ENCODE measurements at places on chromosomes 12 and 14.

DNA sequence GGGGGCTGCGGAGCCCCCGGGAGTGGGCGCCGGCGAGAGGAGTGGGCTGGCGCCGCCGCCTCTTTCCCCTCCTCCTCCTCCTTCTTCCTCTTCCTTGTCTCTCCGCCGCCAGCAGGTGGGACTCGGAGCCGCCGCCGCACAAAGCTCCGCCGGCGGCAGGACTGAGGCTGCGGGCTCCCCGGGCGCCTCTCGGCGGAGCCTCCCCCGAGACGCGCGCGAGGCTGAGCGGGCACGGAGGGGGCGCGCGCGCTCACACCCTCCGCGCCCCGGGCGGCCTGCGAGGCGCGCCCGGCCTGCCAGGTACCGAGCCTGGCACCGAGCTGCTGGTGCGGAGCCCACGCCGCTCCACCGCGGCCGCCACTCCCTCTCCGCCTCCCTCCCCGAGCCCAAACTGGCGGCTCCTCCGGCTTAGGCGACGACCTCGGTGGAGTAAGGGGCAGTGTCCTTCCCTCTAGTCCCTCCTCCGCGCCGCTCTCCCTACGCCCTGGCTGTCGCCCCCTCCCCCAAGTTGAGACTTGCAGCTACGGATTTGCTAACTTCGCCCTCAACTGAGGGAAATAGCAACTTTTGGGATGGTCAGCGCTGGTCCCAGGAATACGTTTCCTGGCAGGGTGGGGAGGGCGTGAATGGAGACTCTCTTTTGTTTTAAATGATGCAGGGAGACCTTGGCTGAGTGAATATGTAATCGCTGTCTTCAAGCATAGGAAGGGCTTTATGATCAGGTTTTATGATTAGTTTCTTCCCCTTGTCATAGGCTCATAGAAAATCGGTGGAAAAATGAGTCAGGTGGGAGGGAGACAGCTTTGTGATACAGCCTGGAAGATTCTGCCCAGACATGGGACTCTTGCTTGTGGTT, 199.5 kb upstream of the CAND1 start:
- peak; percentile 51 for DNase-seq

GRCh38 chr12:82996168-82996812, 309.6 kb downstream of the TMTC2 start:
- no peak for DNase-seq

GRCh38 chr14:58151133-58152013, 640 bp downstream of the ARMH4 start:
- peak; percentile 4 for DNase-seq

DNA sequence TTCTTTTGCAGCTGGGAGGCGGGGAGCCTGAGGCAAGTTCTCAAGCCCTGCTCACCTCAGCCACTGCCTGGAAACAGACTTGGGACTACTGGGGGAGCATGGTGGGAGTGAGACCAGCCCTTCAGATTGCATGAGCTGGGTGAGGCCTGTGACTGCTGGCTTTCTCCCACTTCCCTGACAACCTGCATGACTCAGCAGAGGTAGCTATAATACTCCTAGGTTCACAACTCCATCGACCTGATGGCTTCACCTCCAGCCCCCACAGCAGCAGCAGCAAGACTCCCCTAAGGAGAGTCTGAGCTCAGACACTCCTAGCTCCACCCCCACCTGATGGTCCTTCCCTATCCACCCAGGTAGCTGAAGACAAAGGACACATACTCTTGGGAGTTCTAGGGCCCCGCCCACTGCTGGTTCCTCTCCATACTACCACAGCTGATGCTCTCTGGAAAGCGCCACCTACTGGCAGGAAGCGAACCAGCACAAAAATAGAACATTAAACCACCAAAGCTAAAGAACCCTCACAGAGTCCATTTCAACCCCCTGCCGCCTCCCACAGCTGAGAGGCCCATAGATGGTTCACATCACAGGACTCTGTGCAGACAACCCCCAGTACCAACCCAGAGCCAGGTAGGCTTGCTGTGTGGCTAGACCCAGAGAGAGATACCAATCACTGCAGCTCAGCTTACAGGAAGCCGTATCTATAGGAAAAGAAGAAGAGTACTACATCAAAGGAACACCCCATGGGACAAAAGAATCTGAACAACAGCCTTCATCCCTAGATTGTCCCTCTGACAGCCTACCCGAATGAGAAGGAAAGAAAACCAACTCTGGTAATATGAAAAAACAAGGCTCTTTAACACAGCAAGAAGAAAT, 68.7 kb downstream of the RPAP3 start:
- peak; percentile 56 for DNase-seq

GRCh38 chr14:39368261-39368959, 63.8 kb downstream of the FBXO33 start:
- peak; percentile 40 for DNase-seq

DNA sequence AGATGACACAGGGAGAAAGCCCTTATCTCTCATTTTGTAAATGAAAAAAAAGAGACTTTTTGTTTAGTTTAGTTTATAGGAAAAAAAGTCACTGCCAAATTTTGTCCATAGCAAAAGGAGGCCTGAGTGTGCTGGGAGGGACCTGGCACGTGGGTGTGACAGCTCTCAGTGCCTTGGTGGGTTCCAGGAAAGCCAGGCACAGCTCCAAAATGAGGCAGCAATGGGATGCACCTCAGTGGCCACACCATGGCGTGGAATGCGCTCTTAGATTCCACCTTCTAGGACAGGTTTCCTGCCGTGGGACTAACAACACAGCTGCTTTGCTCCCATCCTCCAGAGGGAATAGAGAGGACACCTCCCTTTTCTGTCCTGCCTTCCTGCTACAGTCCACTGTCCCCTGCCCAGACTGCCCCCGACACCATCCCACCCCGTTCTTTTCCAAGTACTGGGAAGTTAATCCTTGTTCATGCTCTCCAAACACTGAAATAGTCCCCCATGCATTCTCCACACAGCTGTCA, 207.6 kb downstream of the EMP1 start:
- DNase-seq = no peak
